ENCODE measurements at places on chromosomes 2 and 18.

DNA sequence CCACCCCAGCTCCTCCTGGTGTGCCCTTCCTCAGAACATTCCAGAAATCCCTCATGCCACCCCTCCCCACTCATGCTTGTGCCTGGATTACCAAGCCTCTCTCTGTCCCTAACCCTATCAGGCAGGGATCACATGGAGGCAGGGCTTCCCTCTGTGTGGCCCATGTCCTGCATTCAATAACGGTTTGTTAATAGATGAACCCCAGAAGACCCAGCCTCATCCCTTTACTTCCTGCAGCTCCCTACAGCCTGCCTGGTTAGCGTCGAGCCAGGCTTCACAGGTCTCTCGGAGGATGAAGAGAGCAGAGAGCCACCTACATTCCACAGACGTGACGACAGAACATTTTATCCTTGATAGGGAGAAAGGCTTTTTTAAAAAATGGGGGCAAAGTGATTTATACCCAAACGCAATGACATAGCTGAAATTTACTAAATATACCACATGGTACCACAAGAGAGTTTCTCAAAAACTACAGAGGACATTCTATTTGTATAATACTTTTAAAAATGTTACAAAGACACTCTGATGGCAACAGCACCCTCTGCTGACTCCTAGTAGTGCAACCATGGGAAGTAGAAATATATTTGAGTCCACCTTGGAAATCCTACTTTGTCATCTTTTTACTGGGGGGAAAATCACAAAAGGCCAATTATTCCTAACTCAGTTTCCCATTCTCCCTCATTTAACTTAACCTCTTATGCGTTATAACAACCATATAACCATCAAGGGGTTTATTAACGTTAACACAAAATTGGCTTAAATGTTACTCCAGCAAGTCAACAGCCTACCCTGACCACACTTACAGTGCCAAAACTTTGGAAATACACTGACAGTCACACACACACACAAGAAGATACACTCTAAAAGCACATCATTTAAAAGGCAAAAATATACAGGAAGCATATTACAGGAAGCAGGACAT lies 30.7 kb downstream of the FBXO15 start:
- DNase-seq: no peak

GRCh38 chr2:226868331-226869162 lies 32.7 kb downstream of the RHBDD1 start:
- DNase-seq: no peak

DNA sequence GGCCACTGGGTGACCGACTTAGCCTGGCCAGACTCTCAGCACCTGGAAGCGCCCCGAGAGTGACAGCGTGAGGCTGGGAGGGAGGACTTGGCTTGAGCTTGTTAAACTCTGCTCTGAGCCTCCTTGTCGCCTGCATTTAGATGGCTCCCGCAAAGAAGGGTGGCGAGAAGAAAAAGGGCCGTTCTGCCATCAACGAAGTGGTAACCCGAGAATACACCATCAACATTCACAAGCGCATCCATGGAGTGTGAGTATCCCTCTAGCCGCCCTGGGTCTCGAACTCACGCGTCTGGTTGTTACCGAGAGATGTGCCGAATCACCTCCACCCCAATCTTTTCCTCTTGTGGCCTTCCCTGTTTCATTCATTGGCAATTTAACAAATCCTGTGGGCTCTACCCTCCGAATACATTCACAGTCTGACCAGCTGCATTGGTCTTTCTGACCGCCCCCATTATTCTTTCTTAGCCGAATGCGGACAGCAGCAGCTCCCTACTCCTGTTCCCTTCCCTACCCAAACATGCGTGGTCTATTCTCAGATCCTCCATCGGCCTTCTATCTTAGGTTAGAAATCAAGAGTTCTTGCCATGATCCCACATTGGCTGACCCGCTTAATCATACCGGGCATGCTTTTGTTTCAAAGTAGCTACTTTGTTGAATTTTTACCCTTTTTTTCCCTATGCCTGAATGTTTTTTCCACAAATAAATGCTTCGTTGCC lies 631 bp downstream of the RPL31 start:
- no peak for DNase-seq

DNA sequence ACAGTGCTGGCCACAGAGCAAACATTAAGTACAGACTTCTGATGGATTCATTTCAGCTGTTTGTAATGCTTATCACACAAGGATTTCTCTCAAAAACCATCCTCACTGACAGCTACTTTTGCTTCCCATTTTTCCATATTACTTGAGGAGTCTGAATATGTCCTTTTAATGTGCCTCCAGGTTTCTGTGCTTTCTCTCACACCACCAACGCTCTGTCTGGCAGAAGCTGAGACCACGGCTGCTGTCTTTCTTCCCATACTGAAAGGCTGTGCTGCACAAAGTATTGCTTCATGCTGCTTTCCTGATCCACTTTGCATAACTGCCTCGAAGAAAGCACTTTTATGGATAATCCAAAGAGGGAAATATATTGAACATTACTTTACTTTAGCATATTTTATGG lies 312.1 kb upstream of the ZEB2 start:
- no peak for DNase-seq

DNA sequence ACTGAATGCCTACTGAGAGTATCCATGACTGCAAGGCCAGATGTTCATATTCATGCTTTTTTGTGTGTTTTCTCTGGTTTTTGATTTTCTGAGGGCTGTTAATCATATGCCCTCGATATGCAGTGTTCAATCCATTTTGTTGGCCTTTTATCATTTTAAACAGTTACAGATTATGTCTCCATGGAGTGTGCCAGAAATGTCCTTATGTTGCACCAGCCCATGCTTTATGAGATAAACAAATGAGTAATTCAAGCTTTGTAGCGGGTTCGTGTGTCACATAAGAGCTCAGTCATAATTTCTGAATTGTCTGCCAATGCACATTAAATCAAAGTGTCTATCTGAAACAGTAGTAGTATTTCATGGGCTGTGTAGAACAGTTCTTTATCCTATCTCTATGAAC lies 583.0 kb downstream of the THSD7B start:
- DNase-seq: no peak

- no peak for DNase-seq
Measured at GRCh38 chr18:4035521-4035920, 419.6 kb downstream of the DLGAP1 start.

DNA sequence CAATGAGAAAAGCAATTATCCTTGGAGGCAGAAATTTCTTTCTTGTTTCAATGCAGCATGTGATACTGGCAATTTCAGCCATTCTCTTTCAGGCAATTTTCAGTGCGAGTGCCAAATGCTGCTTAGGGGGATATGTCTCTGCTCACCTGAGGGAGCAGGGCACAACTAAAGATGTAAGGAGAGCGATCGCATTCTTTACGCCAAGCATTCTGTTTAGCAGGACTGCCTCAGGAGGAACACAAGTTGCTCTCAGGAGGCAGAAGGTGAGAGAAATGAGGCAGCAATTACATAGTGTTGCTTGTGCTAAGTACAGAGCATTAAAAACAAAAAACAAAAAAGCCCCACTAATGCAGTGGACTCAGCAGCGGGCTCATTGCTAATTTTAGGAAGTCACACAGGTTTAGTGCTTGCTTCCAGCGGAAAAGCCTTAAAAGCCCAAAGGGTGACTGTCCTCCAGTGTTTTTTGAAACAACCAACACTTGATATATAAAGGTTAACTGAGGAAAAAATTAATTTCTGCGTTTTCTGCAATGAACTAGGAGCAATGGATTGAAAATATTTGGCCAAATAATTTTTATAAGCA lies 116.9 kb downstream of the METTL8 start:
- DNase-seq: no peak
